ENCODE measurements at places on chromosomes 2 and 18. TPM values are rescaled to one million over a fixed set of nuclear protein-coding genes. Genes with fewer than 3 reads are reported as not detected.

The COL6A3 gene
- total RNA-seq = 0.24 TPM

The DOCK10 gene
- 23.3 TPM for total RNA-seq

The SPAG16 gene
- total RNA-seq = 11.8 TPM

The GPR55 gene
- not detected for total RNA-seq

The CHRND gene
- not detected for total RNA-seq

The RPRM gene
- 0.05 TPM for total RNA-seq

The GLS gene
- 82.3 TPM for total RNA-seq

The CCDC150 gene
- 4.5 TPM for total RNA-seq

The CROCC2 gene
- total RNA-seq = not detected

The PPP1R1C gene
- 1.8 TPM for total RNA-seq

The DNAJC27 gene
- total RNA-seq = 2.6 TPM

The CFAP65 gene
- total RNA-seq = 0.17 TPM

The KCNS3 gene
- 1.4 TPM for total RNA-seq

The CHRNA1 gene
- not detected for total RNA-seq

The NDC80 gene
- 10.9 TPM for total RNA-seq

The TBR1 gene
- total RNA-seq = 0.05 TPM

The PLGLB1 gene
- total RNA-seq = 0.44 TPM

The FZD7 gene
- total RNA-seq = 6.7 TPM

The ZSWIM2 gene
- not detected for total RNA-seq

The TLX2 gene
- total RNA-seq = 0.28 TPM

The BOLL gene
- total RNA-seq = not detected

The ALLC gene
- total RNA-seq = not detected

The SMYD1 gene
- total RNA-seq = not detected

The PDE1A gene
- total RNA-seq = 0.17 TPM

The ST6GAL2 gene
- 13.1 TPM for total RNA-seq

The NYAP2 gene
- not detected for total RNA-seq

The PLGLB2 gene
- total RNA-seq = 0.19 TPM

The DSC2 gene
- 1.00 TPM for total RNA-seq

The STARD6 gene
- not detected for total RNA-seq

The CDH19 gene
- total RNA-seq = 0.72 TPM

The MC4R gene
- not detected for total RNA-seq

The RAB17 gene
- total RNA-seq = 0.28 TPM

The SLC9A4 gene
- not detected for total RNA-seq

The ZNF532 gene
- 19.5 TPM for total RNA-seq

The DIPK1C gene
- total RNA-seq = not detected

The PROM2 gene
- not detected for total RNA-seq

The MC2R gene
- not detected for total RNA-seq

The ALK gene
- not detected for total RNA-seq

Data from A549 treated with AZD2906 at 1 μM for 4 hours (cell line).